ENCODE measurements at places on chromosomes 7 and 10. TPM values are rescaled to one million over a fixed set of nuclear protein-coding genes. Genes with fewer than 3 reads are reported as not detected.

The ARHGEF35 gene
- total RNA-seq = 2.2 TPM

- no peaks in the 10 kb centered on the region for H3K4me1 ChIP-seq
- H3K36me3 ChIP-seq = no peaks in the 10 kb centered on the region
- no peak overlapping the region for H3K27ac ChIP-seq
- H3K4me3 ChIP-seq = no peak overlapping the region
These were observed 39.2 kb downstream of the MEOX2 start for GRCh38 chr7:15647309-15647708.

DNA sequence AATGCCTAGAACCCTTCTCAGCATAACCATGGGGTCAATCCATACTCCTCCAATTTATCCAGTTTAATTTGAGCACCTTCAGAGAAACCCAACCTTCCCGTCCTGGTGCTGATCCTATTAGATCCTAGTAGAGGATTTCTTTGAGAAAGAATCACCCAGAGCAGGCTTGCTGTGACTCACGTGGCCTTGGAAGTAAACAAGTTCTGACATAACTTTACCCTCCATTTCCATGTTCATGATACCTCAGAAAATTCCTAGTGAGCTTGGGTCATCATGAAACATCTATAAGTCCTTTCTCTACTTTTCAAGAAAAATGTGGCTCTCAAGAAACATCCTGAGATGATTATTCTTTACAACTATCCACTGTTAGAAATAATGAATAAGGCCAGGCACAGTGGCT lies 71.7 kb downstream of the PRLHR start:
- no peak overlapping the region for H3K4me3 ChIP-seq
- DNase-seq = no peak
- H3K27me3 ChIP-seq = peaks cover 65% of the 10 kb centered on the region
- H3K27ac ChIP-seq = no peak overlapping the region
- no peaks in the 10 kb centered on the region for H3K36me3 ChIP-seq

The MYL10 gene
- not detected for total RNA-seq

DNA sequence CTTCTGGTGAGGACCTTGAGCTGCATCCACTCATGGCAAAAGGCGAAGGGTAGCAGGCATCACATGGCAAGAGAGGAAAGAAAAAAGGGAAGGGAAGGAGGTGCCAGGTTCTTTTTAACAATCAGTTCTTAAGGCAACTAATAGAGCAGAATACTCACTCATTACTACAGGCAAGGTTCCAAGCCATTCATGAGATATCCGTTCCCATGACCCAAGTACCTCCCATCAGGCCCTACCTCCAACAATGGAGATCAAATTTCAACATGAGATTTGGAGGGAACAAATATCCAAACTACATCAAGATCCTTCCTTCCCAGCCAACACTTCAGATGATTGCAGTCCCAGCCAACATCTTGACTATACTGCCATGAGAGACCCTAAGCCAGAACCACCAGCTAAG lies 38.9 kb upstream of the YAE1 start:
- DNase-seq = no peak
- peaks cover 2% of the 10 kb centered on the region for H3K4me1 ChIP-seq
- peaks cover 56% of the 10 kb centered on the region for H3K27me3 ChIP-seq

- no peak overlapping the region for H3K4me3 ChIP-seq
- H3K4me1 ChIP-seq = peaks cover 18% of the 10 kb centered on the region
- no peaks in the 10 kb centered on the region for H3K27me3 ChIP-seq
- peaks cover 6% of the 10 kb centered on the region for H3K36me3 ChIP-seq
- no peak overlapping the region for H3K27ac ChIP-seq
These were observed 49.9 kb downstream of the PTEN start for GRCh38 chr10:87913156-87913921.

GRCh38 chr10:80493522-80494051 lies 39.5 kb downstream of the TSPAN14 start:
- no peaks in the 10 kb centered on the region for H3K27me3 ChIP-seq
- peak overlapping the region; percentile 87 for H3K4me3 ChIP-seq

- no peaks in the 10 kb centered on the region for H3K36me3 ChIP-seq
- no peak for DNase-seq
- no peaks in the 10 kb centered on the region for H3K27me3 ChIP-seq
- peaks cover 12% of the 10 kb centered on the region for H3K4me1 ChIP-seq
- H3K4me3 ChIP-seq = peak overlapping the region; percentile 93
- peak overlapping the region; percentile 14 for H3K27ac ChIP-seq
These were observed 1.9 kb downstream of the TTYH3 start for GRCh38 chr7:2633538-2634266.

GRCh38 chr10:34801097-34801733 lies 13.9 kb downstream of the PARD3 start:
- H3K27ac ChIP-seq = no peak overlapping the region
- no peaks in the 10 kb centered on the region for H3K36me3 ChIP-seq
- peaks cover 8% of the 10 kb centered on the region for H3K27me3 ChIP-seq

- H3K4me1 ChIP-seq = peaks cover 16% of the 10 kb centered on the region
- DNase-seq = no peak
These were observed 35.1 kb downstream of the PLAC9 start for GRCh38 chr10:80167471-80168161.

DNA sequence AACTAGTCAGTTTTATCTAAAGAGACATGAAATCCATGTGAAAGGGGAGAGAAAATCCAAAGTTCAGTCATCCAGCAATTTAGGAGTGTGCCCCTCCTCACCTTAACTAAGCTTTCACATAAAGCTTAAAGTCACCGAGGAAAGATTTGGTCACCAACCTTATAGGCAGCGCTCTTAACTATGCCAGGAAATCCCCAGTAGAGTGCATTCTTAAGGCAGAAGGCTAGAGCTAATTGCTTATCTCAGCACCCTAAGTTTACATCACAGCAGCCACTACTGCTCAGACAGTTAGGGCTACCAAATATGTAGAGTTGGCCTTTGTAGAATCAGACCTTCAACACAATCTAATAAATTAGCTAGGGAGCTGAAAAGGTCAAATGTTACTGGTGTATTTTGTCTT lies 47.9 kb downstream of the MTPN start:
- H3K4me3 ChIP-seq = no peak overlapping the region
- DNase-seq = no peak
- peaks cover 32% of the 10 kb centered on the region for H3K4me1 ChIP-seq
- H3K27me3 ChIP-seq = no peaks in the 10 kb centered on the region

The CDHR1 gene
- total RNA-seq = 0.12 TPM

DNA sequence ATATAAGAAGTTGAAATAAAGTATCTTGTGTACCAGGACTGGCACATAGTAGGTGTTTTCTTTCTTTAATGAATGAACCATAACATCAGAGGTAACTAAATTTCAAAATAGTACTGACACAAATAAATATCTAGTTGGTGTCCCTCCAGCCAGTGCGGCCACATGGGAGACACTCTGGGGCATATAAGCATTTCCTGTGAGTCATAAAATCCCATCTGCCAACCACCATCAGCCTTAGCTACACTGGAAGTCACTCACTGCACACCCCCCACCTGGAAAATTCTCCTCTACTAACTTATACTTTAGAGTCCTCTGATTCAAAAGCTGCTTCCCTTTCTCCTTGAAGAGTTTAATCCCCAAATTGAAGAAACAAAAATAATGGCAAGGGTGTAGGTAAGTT lies 32.5 kb downstream of the DYDC1 start:
- H3K4me3 ChIP-seq = no peak overlapping the region
- no peak overlapping the region for H3K27ac ChIP-seq
- H3K27me3 ChIP-seq = peaks cover 15% of the 10 kb centered on the region
- H3K36me3 ChIP-seq = no peaks in the 10 kb centered on the region
- H3K4me1 ChIP-seq = peaks cover 4% of the 10 kb centered on the region

- DNase-seq = no peak
- H3K27ac ChIP-seq = no peak overlapping the region
- H3K36me3 ChIP-seq = peaks cover 2% of the 10 kb centered on the region
- H3K4me3 ChIP-seq = no peak overlapping the region
These were observed 116.0 kb upstream of the IMMP2L start for GRCh38 chr7:111678281-111678680.

DNA sequence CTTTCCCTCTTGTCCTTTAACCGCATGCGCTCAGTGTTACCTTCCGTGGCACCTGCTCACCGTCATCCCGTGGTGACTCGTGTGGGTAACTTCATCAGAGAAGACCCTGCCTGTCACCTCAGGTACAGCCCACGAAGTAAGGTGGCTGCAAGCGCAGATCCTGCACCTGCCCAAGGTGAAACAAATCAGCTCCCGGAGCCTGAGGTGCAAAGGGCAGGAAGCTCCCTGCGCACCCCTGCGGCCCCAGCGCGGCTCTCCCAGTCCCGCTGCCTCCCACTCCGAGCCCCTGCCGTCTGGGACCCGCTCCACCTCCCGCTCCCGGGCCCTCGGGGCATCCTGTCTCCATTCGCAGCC lies 110.9 kb upstream of the LANCL2 start:
- peaks cover 57% of the 10 kb centered on the region for H3K27me3 ChIP-seq
- H3K4me3 ChIP-seq = peak overlapping the region; percentile 68
- H3K36me3 ChIP-seq = no peaks in the 10 kb centered on the region
- no peak overlapping the region for H3K27ac ChIP-seq

DNA sequence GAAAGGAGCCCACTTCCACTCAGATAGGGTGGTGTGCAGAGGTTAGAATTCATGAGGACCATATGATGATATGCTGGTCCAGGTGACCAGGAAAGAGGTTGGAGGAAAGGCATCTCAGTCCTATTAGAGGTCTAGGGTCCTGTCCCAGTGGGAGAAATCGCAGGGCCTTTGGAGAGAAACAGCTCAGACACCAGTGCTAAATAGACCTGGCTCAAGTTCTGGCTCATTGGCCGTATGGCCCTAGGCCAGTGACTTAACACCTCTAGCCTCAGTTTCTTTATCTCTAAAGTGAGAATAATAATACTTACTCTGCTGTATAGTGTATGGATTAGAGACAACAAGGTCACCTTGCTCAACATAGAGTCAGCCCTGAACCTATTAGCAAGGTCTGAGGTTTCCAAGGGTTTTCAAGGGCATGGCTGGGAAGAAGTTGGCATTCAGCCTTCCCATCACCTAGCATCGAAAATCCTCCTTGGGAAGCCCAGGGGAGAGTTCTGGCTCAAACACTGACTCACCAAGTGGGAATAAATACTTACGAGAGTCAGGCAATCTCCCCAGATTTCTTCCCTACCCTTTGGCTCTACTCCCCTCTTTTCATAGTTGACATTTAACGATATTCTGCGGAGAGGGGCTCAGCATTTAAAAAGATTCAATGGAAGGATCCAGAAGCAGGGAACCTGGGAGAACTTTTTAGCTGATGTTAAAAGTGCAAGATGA lies 473.1 kb upstream of the PODXL start:
- DNase-seq = no peak
- H3K36me3 ChIP-seq = no peaks in the 10 kb centered on the region
- no peaks in the 10 kb centered on the region for H3K27me3 ChIP-seq
- no peak overlapping the region for H3K27ac ChIP-seq

DNA sequence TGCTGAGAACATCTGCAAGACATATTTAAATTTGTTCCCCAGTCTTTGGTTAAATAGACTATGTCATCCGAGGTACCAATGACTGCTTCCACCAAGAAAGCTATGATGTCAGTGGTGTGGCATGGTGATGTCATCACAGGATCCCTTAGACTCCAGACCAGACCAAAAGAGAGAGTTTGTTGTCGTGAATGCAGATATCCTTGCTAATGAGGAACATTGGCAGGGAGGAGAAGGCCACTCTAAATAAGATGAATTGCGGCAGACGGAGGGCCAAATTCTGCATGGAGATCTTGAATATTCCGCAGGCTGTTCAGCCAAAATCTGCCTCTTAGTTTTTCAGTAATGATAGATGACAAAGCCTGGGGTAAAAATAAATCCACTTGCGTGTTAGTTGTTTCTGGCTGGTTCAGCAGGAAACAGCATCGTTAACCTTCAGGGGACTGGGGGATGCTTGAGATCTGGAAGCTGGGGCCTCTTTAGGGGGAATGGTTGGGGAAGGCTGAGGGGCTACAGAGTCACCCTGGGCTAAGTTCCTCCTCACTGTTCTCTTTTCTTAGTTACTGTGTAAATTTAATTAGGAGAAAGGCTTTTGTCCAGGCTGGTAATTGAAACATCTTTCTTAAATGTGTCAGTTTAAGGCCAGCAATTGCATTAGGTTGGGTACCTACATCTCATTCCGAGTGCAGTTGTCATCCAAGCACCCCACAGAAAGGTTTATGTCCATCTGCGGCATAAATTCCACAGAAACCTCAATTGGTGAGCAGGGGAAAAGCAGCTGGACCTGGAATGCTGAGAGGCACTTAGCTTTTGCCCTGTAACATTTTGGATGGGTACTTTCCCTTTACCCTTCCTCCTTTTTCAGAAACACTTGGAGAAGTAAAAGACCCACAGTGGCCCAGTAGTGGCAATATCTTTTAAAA lies 11.6 kb upstream of the CAMK1D start:
- no peaks in the 10 kb centered on the region for H3K27me3 ChIP-seq
- DNase-seq = no peak
- H3K27ac ChIP-seq = no peak overlapping the region

GRCh38 chr10:73644015-73644743 lies 2.9 kb upstream of the MYOZ1 start:
- peaks cover 18% of the 10 kb centered on the region for H3K4me1 ChIP-seq
- H3K27ac ChIP-seq = peak overlapping the region; percentile 85
- H3K36me3 ChIP-seq = no peaks in the 10 kb centered on the region
- DNase-seq = peak; percentile 21
- no peak overlapping the region for H3K4me3 ChIP-seq
- peaks cover 33% of the 10 kb centered on the region for H3K27me3 ChIP-seq

- no peaks in the 10 kb centered on the region for H3K27me3 ChIP-seq
- no peak overlapping the region for H3K27ac ChIP-seq
- H3K36me3 ChIP-seq = peaks cover 2% of the 10 kb centered on the region
- DNase-seq = no peak
- H3K4me1 ChIP-seq = peaks cover 8% of the 10 kb centered on the region
These were observed 109.1 kb downstream of the SEPTIN7 start for GRCh38 chr7:35909870-35910357.

- no peak overlapping the region for H3K27ac ChIP-seq
- no peak for DNase-seq
- no peaks in the 10 kb centered on the region for H3K27me3 ChIP-seq
- no peak overlapping the region for H3K4me3 ChIP-seq
These were observed 128.4 kb downstream of the NSUN6 start for GRCh38 chr10:18523025-18523424.

The LRMDA gene
- not detected for total RNA-seq

The TMEM130 gene
- not detected for total RNA-seq

- no peak overlapping the region for H3K4me3 ChIP-seq
- H3K4me1 ChIP-seq = peaks cover 13% of the 10 kb centered on the region
- DNase-seq = no peak
- no peak overlapping the region for H3K27ac ChIP-seq
- no peaks in the 10 kb centered on the region for H3K27me3 ChIP-seq
These were observed 73.8 kb downstream of the RBM20 start for GRCh38 chr10:110717781-110718589.

- peak overlapping the region; percentile 99 for H3K27ac ChIP-seq
- H3K4me3 ChIP-seq = peak overlapping the region; percentile 90
- H3K36me3 ChIP-seq = peaks cover 6% of the 10 kb centered on the region
- H3K27me3 ChIP-seq = no peaks in the 10 kb centered on the region
- DNase-seq = no peak
These were observed 11.8 kb downstream of the FAS start for GRCh38 chr10:89002226-89002978.

DNA sequence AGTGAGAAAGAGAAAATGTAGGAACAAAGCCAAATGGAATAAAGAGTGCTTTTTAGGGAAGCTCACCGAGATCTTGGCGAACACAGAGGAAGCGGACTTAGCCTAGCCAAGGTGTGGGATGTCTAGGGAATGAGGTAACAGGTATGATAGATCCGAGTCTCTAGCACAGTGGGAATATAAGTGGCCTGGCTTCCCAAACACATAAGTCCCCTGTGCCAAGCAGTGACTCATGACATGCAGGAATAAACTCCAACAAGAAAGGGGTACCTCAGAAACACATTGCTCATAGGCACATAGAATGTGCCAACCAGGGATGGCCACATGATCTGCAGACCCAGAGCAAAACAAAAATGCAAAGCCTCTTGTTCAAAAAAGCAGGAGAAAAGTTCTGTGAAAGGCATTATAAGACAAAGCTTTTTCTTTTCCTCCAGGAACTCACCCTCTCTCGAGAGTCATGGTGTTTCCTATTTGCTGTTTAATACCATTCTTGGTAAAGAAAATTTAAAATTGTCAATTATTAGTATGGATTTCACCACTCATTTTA lies 542.5 kb downstream of the GATA3 start:
- H3K27ac ChIP-seq = no peak overlapping the region
- no peak overlapping the region for H3K4me3 ChIP-seq
- peaks cover 8% of the 10 kb centered on the region for H3K27me3 ChIP-seq
- no peaks in the 10 kb centered on the region for H3K36me3 ChIP-seq
